ENCODE measurements at places on chromosomes 3 and 15. TPM values are rescaled to one million over a fixed set of nuclear protein-coding genes. Genes with fewer than 3 reads are reported as not detected.
A peak's percentile ranks its signal among the peaks of the same experiment; 100 is the strongest.

- DNase-seq, result no peak
Observed at GRCh38 chr3:98655666-98656065, 62.3 kb upstream of the CPOX start.

GRCh38 chr15:41942886-41943285 is 29.5 kb downstream of the EHD4 start:
- no peak for DNase-seq

- no peak for DNase-seq
Observed at GRCh38 chr15:72193836-72194396, 3.7 kb downstream of the GRAMD2A start.

DNA sequence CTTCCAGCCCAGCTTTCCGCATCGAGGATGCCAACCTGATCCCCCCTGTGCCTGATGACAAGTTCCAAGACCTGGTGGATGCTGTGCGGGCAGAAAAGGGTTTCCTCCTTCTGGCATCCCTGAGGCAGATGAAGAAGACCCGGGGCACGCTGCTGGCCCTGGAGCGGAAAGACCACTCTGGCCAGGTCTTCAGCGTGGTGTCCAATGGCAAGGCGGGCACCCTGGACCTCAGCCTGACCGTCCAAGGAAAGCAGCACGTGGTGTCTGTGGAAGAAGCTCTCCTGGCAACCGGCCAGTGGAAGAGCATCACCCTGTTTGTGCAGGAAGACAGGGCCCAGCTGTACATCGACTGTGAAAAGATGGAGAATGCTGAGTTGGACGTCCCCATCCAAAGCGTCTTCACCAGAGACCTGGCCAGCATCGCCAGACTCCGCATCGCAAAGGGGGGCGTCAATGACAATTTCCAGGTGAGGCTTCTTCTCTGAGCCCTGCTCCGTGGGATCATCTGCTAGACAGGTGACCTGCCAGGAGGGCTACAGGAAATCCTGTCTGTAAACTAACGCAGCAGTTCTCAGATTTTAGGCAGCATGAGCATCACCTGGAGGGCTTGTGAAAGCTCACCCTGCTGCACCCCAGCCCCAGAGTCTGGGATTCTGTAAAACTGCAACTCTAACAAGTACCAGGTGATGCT is 1.6 kb downstream of the THBS1 start:
- no peak for DNase-seq

DNA sequence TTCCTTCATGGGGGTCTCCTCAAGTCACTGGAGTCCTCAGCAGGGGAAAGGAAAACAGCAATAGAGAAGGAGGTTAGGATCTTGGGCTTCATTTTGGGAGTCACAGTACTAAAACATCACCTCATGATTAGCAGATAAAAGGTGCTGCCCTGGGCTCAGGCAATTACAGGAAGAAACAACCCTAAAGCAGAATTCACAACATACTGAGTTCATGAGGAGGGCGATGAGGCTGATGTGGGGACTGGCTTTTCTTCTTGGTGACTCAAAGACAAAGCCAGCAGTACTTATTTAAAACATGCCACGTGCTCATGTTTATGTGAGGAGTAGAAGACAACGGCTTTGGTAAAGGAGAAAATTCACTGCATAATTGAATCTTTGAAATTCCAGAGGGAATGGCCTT is 822.3 kb upstream of the CFAP20DC start:
- DNase-seq, result no peak

DNA sequence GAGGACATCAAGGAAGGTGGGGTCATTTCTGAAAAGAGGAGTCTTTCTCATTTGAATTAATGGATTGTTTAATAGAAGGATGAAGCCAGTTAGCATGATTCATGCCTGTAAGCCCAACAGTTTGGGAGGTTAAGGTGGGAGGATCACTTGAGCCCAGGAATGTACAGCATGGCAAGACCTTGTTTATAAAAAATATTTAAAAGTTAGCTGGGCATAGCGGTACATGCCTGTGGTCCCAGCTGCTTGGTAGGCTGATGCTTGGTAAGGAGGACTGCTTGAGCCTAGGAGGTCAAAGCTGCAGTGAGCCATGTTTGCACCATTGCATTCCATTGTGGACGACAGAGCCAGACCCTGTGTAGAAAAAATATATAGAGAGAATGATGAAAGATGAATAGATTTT is 165.5 kb downstream of the ALCAM start:
- no peak for DNase-seq

DNA sequence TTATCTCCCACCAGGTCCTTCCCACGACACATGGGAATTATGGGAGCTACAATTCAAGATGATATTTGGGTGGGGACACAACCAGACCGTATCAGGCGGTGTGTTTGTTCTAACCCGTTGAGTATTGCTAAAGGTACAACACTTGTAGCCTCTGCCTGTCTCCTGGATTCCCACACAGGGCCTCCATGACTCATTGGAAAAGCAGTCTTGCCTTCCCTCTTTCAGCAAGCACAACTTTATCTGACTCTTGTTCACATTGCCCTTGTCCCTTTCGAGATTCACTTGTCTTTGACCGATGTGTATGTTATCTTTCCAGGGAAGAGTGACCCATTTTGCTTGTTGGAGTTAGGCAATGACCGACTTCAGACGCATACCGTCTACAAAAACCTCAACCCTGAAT is 152.3 kb downstream of the MCTP2 start:
- DNase-seq, result no peak

- DNase-seq, result no peak
Observed at GRCh38 chr3:23566499-23566898, 239.3 kb upstream of the UBE2E1 start.

GRCh38 chr3:145898487-145898886 is 262.5 kb downstream of the PLOD2 start:
- no peak for DNase-seq

DNA sequence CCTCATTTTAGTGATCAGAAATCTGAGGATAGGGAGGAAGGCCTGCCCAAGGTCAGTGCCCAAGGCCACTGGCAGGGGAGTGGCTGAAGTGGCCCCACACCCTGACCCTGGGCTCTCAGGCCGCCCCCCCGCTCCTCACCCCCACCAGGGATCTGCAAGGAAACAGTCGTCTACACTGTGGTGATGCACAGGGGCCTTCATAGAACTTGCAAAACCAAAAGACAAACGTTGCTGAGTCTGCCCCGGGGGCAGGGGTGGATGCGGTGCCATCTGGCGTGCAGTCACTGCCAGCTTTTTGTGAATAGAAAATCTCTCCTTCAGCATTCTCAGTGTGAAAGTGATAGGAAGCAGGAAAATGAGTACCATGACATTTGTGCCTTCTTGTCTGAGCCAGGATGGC is 41.3 kb downstream of the WHAMM start:
- no peak for DNase-seq

DNA sequence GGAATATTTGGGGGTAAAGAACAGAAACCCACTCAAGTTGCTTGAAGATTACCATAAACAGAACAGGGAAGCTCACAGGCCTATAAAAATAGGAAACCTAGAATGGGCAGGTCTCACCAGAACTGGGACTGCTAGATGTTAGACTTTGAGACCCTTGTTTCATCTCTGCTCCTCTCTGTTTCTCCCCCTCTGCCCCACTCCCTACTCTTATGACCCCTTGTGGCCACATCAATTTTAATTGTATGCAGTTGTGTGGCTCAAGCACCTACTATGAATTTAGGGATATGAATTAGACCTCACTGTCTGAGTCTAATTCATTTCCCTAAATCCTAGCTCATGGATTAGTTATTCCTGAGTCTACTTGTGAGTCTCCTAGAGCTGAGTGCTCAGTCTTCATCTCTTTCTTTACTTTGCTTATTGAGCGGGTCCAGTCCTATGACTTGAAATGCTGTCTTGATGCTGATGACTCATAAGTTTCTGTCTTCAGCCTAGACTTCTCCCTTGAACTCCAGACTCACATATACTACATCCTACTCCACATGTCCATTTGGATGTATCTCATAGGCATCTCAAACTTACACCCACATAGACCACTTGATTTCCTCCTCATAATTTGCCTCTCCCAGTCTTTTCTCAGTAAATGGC is 78.7 kb downstream of the ITPR1 start:
- DNase-seq, result peak; percentile 45

GRCh38 chr3:131630097-131630496 is 127.3 kb upstream of the MRPL3 start:
- DNase-seq, result no peak

DNA sequence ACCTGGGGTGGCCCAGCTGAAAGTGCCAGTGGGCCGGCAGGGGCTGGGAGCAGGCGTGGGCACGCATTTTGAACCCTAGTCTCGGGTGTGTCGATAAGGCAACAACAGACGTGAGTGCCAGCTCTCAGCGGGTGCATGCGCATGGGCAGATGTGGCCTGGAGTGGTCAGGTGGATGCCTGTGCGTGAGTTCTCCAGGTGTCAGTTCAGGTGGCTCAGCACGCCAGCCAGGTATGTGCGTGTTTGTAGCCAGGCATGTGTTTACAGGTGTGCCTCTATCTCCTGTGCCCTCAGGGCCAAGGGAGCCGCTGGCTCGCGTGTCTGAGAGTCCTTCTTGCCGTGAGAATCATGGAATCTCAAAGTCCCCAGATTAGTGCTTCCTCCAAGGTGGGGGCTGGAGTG is 14.8 kb downstream of the CYP1A2 start:
- peak; percentile 40 for DNase-seq

- DNase-seq, result no peak
Observed at GRCh38 chr15:32099097-32099785, 68.9 kb downstream of the CHRNA7 start.

- DNase-seq, result no peak
Observed at GRCh38 chr15:82966671-82967071, 14.2 kb upstream of the HOMER2 start.

DNA sequence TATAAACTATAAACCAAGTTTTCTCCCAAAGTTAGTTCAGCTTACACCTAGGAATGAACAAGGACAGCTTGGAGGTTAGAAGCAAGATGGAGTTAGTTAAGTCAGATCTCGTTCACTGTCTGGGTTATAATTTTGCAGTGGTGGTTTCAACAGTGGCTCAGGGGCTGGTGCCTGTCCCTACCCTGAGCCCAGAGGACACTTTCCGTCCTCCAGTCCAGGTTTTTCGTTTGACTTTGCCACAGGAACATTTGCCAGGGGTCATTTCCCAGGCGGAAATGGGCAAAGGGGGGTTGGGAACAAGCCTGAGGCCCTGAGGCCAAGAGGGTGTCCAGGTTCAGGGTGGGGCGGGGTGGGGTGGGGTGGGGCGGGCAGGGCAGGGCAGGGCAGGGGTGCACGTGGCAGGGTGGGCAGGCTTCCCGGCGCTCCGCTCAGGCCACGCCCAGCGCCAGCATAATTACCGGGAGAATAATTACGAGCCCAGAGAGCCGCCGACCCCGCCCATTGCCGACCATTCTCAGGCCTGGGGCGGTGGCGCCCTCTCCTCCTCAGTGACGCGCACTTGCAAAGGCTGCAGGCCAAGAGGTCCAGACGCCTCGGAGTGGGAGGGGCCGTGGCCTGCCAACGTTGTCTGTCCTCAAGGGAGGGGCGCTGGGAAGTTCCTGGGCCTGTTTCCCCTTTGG is 70.4 kb downstream of the KLF13 start:
- DNase-seq, result peak; percentile 94

- no peak for DNase-seq
Observed at GRCh38 chr3:179046497-179047353, 24.9 kb downstream of the ZMAT3 start.

DNA sequence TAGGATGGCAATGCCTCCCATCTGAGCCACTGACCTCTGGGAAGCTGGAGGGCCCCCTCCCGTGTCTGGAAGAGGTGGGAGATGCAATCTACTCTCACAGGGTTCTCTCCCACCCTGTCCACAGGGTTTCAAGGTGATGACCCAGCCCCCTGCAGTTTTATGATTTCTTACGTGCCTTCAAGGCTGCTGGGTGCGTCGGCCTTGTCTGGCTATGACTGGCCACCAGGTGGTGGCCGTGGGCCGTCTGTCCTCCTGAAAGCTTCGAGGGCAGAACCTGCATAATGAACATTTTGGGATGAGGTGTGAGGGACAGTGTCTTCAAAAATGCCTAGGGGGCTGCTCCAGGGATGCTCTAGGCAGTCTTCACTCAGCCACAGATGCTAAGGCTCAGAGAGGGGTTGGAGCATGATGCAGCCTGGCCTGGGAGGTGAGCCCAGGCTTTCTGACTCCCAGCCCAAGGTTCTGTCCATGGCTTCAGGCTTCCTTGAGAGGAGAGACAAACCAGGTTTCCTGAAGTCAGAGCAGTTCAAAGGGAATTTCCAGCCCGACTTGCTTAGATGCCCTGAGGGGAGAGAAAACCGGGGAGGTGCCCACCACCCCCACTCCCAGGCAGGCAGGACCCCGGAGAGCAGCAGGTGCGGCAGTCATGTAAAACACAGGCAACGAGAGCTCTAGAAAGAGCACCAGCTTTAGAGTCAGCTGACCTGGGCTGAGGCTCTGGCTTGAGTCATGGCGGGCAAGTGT is 18.7 kb downstream of the ISG20 start:
- DNase-seq, result peak; percentile 88

DNA sequence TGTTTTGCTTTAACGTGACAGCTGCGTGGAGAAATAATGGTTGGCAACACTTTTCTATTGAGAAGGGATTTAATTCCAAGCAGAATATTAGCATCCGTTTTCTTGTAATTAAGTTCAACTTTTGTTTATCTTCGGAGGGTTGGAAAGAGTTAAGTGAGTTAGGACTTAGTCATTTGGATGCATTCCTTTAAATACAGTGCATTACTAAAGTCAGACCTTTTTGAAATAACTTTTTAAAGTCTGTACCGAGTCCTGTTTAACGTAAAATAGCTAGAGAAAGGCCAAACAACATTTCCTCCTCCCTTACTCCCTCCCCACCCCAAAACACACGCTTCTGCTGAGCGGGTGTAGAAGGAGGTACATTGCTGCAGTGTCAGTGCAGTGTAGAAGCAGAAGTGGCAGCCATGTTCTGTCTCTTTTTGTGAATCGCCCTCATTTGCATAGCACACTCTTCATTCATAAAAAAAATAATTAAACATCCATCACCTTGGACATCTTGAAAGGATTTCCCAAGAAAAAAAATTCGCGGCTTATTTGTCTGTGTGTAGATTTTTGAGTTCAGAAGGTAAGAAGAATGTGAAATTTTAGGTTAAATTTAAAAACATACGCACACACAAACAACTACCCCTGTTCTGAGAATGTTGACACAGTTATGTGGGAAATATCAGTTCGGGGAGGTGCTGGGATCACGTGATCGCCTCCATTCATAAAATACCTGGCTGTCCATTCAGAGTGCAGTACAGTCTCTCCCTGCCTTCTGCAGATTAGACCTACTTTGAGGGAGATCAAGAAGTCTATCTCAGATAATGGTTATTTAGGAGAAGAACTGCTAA is 1.6 kb downstream of the SPRED1 start:
- DNase-seq, result peak; percentile 10

SPESP1 gene
- 0.48 TPM for total RNA-seq

ATP13A5 gene
- total RNA-seq, result 0.03 TPM

TTLL13 gene
- 0.07 TPM for total RNA-seq

ZNF621 gene
- total RNA-seq, result 6.4 TPM

ARIH1 gene
- total RNA-seq, result 60.5 TPM

FAIM gene
- 7.7 TPM for total RNA-seq

GOLGA8J gene
- not detected for total RNA-seq

CDHR4 gene
- total RNA-seq, result not detected

CPNE9 gene
- total RNA-seq, result 0.38 TPM

All from H7 (cell line).